ENCODE measurements at places on chromosomes 3 and 15.

GRCh38 chr15:94576889-94577533, 345.6 kb downstream of the MCTP2 start:
- no peak for DNase-seq

DNA sequence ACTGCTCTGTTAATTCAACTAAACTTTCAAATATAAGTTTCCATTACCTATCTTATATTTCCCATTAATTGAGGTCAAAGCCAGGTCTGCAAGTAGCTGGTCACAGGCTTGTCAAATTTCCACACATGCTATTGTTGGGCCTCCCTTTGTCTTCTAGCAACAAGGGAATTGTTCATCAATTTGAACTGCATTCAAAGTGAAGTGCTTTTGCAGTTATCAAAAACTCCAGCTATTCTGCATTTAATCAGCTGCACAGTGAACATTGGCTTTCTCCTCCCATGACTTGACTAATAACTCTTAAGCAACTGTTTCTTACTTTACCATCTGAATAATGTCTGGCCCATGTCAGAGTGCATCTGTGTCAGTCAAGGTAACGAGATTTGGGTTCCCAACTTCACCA, 198.4 kb downstream of the KCNH8 start:
- DNase-seq = no peak

- DNase-seq = no peak
Measured at GRCh38 chr3:130425484-130425883, 80.0 kb downstream of the COL6A5 start.

DNA sequence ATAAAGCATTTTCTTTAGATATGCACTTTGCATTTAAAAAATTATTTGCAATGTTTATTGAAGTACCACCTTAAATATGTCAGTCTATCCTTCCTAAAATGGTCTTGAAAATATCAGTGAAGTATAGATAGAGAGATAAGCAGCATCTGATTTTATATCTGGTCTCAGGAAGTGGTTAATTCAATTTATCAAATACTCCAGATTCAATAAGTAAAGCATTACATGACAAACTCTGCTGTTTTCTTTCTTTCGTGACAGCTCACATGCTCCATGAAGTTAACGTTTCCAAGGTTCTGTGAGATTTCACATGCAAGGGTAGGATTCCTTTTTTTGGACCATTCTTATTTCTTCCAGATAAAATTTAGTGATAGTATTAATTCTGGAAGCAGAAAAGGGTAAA, 775.4 kb upstream of the ROBO1 start:
- DNase-seq = no peak
